ENCODE measurements at places on chromosomes 2 and 18.
A peak's percentile ranks its signal among the peaks of the same experiment; 100 is the strongest.

DNA sequence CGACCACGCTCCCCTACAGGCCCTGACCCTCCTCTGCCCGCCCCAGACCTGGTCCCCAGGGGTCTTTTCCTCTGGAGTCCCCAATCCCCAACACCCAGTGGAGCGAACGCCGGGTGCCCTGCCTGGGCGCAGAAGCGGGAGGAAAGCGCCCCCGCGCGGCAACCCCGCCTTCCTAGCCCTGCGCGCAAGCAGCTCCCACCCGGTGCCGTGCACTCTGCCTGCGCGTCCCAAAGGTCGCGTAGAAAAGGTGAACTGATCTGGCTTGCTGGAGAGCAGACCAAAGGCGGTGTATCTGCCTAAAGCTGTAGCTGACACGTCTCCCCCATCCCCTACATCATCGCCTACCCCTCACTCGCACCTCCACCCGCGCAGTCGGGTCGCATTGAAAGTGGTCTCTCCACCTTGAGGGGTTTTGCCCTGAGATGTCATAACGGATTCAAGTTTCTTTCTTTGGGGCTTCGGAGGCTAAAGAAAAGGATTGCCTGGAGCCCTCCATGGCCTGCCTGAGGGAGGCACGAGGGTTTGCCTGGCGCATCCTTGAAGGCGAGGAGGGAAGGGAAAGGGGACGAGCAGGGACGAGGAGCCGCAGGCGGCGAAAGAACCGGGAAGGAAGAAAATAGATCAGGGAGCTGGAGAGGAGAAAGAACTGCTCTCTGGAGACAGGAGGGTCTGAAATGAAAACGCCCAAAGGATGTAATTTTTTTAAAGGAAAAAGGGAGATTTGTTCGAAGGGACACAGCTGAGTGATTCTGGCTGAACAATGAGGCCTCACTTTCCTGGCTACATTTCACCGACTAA, 5.8 kb downstream of the GAD1 start:
- peak; percentile 42 for DNase-seq

DNA sequence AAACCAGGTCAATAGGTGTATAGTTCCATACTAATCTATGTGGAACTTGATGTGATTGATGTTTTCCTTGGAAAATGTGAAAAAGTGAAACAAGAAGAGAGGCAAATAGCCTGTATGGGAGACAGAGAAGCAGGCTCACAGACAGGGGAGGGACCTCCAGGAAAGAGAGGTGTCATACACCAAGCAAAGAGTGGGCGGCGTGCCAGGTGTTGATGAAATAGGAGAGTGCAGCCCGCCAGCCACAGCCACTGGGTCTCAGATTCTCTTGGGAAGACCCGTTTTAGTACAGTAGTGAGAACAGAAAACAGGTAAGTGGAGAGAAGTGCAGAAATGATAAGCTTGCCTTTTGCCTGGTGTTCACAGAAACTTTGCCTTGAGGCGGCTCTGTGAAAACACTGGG, 301.9 kb downstream of the ZNF407 start:
- DNase-seq: no peak

- DNase-seq: no peak
These were observed 236.1 kb upstream of the SIX3 start for GRCh38 chr2:44705356-44705755.

DNA sequence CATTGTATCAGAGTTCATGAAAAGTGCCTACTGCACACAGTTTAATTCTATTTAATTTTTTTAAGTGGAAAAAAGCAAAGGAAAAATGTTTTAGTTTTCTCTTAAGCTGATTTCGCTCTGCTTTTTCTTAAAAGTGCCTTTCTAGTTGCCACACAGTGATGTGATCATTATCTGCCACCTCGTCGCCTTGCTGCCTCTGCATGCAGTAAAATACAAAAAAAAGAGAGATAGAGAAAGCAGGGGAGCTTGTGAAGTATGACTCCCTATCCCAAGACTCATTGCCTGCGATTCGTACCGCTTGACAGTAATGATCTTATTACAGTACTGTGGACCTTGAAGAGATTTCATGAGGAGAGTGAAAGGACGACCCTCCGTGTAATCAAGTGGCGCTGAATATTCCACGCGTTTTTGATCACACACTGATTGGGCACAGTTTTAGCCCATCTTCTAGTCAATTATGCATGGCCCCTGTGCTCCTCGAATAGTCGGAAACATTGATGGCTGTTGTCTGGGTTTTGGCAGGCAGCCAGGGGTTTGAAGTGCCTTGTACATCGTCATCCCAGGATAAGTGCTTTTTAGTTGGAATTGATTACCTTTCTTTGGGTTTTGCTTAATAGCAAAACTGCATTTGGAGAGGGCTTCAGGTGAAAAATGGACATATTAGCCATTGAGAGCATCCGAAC, 188.3 kb downstream of the GBX2 start:
- no peak for DNase-seq

DNA sequence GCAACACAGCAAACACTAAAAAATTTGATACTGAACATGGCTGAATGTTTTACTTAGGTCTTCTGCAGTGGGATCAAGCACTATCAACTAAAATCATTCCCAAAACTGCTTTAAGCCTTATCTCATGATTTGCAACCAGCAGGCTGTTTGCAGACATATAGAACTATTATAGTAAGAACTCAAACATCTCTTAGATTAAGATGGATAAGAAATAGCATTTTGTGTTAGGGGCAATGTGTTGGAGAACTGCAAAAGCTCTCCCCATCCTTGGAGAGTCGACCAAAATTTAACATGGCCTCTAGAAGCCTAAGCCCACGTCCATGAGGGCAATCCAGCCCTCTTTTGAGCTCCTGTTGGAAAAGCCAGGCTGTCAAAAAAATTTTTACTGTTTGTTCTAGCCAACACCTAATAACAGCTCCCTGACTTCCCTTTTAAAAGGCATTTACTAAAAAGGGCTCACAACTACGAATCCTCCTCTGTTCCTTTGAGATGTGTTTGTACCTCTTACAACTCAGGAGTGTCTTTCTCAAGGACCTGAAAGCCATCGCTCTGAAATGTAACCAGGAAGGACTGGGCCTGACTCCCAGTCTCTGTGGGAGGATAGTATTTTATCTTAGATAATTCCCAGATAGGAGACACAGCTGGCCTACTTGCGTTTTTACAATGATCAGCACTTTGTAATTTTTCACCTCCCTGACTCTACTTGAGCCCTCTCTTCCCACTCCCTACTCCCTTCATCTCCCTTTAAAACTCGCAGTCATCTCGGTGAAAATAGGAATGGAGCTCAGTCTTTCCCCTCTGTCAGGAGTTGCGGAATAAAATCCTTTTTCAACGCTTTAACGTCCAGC, 1.4 kb downstream of the KRCC1 start:
- DNase-seq: no peak

DNA sequence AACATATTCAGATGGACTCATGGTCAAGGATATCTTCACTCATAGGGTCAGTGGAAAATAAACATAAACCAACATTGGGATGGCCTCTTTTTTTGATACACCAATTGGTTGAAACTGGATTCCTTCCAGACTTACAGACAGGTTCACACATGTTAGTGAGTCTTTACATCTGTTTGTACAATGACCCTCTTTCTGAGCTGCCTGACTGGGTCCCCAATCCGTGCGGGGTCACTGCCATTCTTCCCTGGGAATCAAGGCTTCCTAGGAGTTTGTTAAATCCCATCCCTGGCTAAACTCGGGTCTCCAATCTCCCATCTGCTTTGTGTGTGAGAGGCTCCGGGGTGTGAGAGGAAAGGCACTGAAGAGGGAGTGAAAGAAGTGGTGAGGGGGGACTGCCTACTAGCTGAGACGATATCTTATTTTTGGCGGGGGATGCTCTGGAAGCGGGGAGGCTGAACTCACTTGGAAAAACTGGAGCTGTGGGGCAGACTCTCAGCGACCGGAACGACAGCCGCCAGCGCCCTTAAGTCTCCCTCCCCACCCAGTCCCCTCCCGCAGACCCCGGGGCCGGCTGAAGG, 487 bp downstream of the STARD6 start:
- no peak for DNase-seq

GRCh38 chr2:183935005-183935404, 663.3 kb upstream of the ZNF804A start:
- no peak for DNase-seq

DNA sequence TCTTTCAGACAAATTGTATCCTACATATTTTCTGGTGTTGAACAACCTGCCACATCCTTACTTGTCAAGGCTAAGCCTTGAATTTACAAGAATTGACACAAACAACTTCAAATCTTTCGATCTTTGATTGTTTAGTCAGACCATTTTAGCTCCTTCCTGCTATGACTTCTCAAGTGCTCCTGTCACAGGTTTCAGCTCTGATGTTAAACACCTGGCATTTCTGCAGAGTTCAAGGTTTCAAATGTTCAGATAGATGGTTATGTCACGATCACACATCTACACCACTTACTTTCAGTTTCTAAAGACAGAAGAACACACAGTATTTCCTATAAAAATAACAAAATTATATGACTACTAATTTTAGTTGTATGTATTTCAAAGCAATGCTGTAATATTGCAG, 84.0 kb downstream of the RND3 start:
- DNase-seq: no peak

DNA sequence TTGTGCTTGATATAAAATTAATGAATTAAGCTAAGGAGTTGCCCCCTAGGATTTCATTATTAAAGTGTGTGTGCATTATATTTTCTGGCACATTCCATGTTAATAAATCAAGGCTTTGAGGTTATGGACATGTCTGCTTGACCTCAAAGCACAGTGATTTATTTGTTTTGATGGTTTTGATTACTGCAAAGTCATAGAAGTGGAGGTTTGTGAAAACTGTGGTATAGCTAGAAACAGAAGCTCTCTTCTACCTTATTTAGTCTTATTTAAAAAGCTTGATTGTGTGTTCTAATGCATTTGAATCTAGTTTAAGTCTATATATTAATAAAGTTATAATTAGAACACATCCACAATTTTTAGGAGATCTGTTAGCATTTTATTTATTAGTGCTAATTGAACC, 32.2 kb downstream of the DOK6 start:
- DNase-seq: no peak

GRCh38 chr18:70468861-70469547, 180.2 kb downstream of the SOCS6 start:
- DNase-seq: no peak

DNA sequence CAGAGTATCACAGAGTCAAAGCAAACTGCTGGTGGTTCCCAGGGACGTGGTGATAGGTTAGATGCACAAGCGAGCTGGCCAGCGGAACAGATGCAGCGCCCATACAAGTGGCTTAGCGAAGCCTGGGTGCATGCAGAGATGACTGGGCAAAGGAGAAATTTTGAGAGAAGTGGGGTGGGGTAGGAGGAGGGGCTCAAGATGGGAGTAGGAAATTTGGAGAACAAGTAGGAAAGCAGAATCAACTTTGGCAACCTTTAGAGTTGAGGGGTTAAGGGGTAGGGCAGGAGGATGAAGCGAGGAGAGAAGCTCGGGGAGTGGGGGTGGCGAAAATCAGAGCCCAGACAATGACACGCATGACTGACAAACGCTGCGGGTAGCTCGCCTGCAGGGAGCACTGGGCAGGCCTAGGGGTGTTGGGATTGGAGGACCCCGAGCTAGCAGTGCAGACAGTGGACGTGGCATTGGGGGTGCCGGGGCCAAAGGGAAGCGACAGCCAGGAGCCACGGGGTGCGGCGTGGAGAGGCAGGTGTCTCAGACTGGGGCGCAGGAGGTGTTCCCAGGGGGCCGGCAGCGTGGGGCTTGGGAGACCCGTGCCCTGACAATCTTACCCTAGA, 431 bp downstream of the FAM98A start:
- DNase-seq: peak; percentile 39

DNA sequence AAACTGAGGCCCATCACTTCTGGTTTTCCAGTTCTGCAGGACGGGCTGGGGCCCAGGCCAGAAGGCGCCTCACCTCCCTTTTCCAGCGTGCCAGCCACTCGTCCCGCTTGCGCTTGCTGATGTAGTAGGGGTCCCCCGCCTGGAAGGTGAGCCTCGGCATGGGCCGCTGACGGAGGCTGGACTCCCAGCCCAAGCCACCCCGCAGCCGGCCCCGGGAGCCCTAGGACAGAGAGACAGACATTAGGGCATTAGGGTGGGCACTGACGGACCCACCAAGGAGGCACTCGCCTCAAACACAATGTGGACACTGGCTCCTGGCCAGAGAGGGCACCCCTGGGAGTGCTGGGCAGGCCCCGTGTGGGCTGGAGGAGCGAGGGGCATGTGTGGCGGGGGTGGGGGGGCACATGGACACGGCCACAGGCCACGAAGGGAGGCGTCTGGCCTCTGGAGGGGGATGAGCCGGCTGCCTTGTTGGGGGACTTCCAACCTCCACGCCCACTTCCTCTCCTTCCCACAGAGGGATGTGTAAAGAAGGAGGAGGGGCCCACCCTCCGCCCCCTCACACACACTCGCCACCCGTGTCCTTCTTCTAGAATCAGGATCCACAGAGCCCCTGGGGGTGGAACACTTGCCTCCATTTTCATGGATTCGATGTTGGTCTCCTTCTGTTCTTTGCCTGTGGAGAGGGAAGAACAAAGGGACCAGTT, 66.7 kb downstream of the DNMT3A start:
- peak; percentile 63 for DNase-seq

GRCh38 chr2:212863185-212863588, 288.2 kb downstream of the IKZF2 start:
- DNase-seq: no peak

DNA sequence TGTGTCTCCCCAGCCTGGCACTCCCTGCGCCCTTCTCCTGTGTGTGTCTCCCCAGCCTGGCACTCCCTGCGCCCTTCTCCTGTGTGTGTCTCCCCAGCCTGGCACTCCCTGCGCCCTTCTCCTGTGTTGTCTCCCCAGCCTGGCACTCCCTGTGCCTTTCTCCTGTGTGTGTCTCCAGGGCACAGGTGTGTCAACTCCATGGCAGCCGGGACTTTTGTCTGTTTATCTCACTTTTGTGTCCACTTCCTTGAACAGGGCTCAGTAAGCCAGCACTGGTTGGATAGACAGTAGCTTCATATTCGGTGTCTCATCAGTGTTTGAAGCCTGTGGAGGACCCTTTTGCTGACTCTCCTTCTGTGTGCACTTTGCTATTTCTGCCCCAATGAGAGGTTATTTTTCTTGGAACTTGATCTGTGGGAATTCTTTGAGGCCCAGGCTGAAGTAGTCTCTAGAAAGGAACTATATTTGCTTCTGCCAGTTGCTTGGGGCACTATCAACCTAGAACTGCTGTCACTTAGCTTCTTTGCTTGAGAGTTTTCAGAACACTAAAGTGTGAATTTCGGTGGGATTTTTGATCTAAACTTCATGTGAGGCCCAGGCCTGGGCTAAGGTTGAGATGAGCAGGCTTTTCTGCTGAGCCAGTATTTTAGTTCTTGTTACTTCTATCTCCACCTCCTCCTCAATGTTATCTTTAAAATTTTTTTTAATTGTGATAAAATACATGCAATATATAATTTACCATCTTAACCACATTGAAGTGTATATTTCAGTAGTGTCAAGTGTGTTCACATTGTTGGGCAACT, 8.3 kb upstream of the ASB1 start:
- no peak for DNase-seq

DNA sequence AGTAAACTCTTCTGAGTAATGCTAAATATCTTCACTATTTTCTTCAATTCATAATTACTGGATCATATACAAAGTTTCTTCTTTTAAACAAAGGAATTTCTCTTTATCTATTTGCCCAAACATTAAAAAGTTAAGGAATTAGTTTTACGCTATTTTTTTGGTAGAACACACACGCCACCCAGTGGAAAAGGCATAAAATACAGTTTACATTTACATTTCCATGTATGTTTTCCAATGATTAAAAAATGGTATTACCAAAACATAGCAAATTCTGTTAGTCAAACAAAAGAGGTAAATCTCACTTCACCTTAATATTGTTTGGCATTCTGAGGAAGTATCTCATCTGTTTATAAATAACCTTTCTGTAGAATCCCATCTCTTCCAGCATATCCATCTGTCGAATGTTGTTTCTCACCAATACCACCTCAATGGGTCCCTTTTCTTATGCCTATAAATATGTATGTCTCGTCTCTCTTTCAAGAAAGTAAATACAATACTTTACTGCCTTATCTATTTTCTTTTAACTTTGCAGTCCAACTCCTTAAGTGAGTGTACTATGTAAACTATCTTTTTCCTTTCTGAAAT, 7.2 kb downstream of the BOLL start:
- peak; percentile 42 for DNase-seq

All from CD4-positive, alpha-beta T cell treated with Interleukin-17A for 4 hours (primary cell).